ENCODE measurements at places on chromosomes 7 and 10.

GRCh38 chr7:143321242-143321641 is 5.3 kb downstream of the CLCN1 start:
- DNase-seq: no peak

DNA sequence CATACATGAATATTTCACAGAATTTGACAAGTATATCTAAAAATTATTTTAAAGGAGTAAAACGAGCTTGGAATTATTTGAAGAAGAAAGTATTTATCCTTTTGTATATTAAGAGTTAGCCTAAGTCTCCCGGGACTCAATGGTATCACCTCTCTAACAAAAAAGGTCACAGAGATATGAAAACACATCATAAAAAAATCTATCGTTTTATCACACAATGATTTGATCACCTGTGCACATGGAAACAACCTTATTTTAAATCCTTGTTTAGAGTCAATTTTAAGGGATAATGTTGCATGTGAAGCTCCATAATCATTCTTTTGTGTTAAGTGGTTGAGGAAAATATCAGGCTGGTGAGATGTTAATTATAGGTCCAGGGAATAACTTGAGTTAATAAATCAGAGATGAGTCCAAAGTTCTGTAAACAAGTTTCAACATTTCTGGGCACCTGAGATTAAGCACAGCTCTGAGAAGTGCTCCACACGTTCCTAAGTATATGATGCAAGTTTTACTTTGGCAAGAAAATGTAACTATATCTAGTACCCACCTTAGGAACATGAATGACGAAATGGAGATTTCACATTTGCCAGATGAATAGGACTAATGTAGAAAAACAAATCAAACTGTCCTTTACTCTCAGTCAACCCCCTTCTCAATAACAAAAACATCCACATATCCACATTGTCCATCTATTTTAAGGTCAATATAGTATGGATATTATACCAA is 148.5 kb upstream of the AKR1E2 start:
- no peak for DNase-seq

DNA sequence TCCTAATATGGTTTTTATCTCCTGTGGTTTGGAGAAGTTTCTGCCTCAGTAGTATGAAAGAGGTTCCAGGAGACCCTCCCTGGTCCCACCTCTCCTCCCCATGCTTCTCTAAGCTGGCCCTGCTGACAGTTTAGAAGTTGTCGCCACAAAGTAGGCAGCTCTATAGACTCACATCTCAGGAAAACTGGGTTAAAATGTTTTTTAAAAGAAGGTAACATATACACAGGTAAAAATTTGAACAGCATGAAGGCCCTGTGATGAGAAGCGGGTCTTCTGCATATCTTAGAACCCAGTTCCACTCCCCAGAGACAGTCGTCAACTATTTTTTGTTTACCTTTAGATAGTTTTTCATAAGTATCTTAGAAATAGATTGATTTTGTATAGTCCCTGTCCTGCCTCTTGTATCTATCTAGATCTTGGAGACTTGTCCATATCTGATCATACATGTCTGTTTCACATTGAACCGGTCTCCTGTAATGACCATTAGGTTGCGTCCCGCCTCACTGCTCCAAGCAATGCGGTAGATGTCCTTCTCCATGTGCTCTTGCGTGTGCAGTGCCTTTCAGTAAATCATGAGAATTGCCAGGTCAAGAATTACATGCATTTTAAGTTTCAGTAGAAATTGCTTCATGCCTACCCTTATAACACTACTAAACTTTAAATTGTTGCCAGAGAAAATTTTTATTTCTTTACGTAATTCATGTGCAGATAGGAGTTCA is 2.2 kb downstream of the DUSP5 start:
- no peak for DNase-seq

- no peak for DNase-seq
Observed at GRCh38 chr7:54559401-54559800, 17.2 kb downstream of the VSTM2A start.

GRCh38 chr7:68309271-68309670 is 1289.0 kb upstream of the AUTS2 start:
- no peak for DNase-seq

GRCh38 chr7:149774237-149775175 is 1.1 kb upstream of the ZNF467 start:
- DNase-seq: no peak

GRCh38 chr10:123637326-123637880 is 28.8 kb upstream of the GPR26 start:
- no peak for DNase-seq

DNA sequence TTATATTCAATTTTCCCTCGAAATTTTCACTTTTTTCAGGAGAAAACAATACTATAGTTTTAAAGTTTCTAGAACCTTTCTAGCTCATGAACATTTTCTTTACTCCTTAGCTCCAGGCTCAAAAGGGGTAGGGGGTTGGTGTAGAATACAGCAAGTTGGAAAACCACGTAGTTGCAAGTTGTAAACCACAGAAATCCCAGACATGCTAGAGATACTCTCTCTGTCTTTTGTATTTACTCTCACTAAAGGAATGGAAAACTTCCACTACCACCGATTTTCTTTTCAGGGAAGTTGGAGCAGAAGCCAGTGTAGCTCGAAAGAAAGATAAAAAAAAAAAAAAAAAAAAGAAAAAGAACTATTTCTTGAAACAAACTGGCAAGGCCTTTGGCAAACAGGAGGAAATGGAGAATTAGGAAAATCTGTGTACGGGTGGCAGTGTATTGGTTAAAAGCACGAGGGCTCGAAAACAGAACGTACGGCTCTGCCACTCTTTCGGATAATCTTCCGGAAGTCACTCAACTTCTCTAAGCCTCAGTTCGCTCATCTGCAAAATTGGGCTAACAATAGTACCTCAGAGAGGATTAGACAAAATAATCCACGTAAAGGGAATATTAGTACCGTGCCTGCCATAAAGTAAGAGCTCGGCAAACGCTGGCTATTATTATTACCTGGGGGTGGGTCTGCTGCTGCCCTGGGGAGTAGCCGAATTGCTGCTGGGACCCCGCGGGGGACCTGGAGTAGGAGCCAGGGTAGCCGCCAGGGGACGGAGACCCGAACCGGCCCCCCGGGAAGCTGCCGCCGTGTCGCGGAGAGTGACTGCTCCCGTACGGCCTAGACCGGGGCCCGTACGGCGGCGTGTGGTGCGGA is 628 bp downstream of the MPLKIP start:
- no peak for DNase-seq

DNA sequence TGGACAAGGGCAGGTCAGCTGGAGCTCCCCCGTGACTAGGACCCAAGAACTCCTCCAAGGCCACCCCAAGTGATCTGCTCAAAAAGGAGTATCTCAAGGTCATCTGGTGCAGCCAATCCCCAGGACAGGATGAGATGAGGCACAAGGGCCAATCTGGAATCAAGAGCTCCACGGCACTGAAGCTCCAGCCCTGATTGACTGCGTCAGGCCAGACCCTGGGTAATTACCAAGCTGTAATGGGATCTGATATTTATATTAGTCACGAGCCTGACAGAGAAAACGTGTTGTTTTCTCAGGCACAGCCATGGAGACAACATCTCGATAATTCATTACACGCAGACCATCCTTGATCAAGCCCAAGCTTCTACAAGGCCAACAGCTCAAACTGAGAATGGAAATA is 4.2 kb downstream of the KCNMA1 start:
- no peak for DNase-seq

- no peak for DNase-seq
Observed at GRCh38 chr7:8418629-8419245, 14.7 kb upstream of the NXPH1 start.

DNA sequence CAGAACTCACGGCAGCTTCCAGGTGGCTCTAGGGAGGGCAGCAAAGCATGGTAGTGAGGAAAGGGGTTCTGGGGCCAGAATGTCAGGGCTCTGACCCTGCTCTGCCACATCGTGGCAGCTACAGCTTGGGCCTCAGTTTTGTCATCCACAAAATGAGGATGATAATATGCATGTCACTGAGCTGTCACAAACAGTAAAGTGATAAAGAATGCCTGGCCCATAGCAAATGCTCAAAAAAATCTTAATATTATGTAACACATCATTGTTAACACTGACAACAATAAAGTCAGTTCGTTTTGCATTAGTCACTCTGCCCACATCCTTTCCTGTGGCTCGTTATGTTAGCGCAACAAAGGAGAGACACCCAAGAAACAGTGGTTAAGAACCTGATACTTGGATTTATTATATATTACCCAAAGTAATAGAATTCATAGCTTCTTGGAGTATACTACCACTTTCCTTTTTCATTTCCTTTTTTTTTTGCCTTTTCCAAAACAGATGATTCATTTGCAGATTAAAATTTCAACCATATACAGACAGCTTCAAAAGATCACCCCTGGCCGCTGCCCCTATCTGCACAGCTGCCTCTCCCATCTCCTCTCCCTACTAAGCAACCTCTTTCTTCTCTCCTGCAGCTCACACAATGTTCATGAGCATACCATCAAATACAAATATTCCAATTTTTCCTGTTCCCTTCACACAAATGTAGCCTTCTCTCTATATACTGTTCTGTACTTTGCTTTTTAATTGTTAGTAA is 45.5 kb upstream of the DDC start:
- DNase-seq: no peak

All from stimulated activated CD4-positive, alpha-beta T cell treated with anti-CD3 and anti-CD28 coated beads, TNF-alpha, amount 100 ng/mL, for 1 hour (primary cell).